ENCODE measurements at places on chromosomes 7 and 10.

DNA sequence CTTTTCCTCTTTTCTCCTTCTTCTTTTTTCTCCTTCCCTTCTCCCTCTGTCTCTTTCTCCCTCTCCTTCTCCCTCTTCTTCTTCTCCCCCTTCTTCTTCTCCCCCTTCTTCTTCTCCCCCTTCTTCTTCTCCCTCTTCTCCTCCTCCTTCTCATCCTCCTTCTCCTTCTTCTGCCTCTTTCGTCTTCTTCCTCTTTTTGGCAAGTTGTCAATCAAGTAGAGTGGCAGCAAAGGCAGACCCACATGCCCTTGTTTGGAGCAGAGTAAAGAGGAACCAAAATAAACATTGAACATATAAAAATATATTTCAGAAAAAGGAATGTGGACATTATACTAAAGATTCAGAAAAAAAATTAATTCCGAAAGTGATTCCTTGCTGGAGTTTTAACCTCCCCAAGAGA, 59.6 kb upstream of the ZNF33B start:
- DNase-seq: no peak

DNA sequence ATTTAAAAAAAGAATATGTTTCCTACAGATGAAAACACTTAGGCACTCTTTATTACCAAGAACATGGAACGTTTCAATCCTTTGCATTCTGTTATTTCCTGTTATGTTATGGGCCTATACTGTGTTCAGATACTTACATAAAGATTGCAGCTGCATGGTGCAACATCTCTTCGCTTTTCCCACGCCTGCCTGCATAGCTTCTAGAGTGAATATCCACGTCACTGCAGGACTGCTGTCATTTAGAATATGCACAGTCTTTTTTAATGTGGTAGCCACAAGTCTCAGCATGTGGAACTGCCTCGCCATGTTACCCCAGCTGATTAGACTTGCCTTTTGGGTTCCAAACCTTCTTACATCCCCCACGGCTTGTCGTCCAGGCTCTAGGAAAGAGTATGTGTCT, 69.6 kb upstream of the GATA3 start:
- DNase-seq: no peak

GRCh38 chr7:129824291-129825208, 128.2 kb downstream of the UBE2H start:
- DNase-seq: no peak

- DNase-seq: no peak
Measured at GRCh38 chr10:108911814-108912541, 1011.3 kb downstream of the XPNPEP1 start.

- DNase-seq: no peak
Measured at GRCh38 chr10:36183726-36184125, 541.6 kb upstream of the FZD8 start.

GRCh38 chr10:60757420-60757895, 20.8 kb upstream of the CDK1 start:
- no peak for DNase-seq

GRCh38 chr7:116552602-116553001, 27.8 kb downstream of the CAV1 start:
- DNase-seq: no peak

- DNase-seq: no peak
Measured at GRCh38 chr10:14570800-14571199, 203.9 kb downstream of the FAM107B start.

- no peak for DNase-seq
Measured at GRCh38 chr7:157320608-157320980, 16.2 kb upstream of the DNAJB6 start.

DNA sequence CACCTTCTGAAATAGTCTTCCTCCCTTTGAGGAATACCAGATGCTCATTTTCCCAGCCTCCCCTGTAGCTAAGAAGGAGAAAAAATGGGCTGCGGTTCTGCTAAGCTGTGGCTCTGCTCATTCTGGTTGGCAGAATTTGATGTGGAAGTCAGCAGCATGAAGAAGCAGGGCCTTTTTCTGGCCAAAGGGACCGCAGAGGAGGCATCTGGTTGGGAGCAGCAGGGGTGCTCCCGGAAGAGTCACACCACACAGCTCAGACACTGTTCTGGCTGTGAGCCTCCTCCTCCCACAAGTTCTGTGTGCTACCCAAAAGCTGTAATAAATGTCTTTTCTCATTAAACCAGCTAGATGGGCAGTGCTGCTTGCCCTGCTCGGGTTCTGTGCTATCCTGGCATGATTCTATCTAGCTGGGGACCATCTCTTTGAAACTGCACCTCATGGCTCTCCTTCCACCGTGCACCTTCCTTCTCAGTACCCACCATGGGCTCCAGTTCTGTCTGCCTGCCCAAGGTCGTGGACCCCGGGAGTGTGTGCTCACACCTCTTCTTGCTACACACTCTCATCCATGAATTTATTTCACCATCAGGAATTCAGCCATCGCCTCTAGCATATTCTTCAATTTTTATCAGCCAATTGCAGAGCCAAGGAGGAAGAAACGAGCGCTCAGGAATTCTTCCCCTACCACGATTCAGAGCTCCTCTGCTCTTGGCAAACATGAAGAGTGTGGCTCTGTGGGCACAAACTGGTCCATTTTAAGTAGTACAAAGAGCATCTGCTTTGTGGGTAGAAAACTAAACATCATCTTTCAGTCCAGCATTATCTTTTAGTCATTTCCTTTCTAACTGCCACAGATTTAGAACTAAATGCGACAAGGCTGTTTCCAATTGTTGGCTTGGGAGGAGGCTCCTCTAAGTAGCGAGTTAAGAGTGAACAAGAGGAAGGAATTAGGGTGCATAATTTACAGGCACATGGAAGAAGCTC, 76.9 kb downstream of the FAM171A1 start:
- no peak for DNase-seq

- no peak for DNase-seq
Measured at GRCh38 chr7:115013886-115014285, 92.0 kb downstream of the MDFIC start.

DNA sequence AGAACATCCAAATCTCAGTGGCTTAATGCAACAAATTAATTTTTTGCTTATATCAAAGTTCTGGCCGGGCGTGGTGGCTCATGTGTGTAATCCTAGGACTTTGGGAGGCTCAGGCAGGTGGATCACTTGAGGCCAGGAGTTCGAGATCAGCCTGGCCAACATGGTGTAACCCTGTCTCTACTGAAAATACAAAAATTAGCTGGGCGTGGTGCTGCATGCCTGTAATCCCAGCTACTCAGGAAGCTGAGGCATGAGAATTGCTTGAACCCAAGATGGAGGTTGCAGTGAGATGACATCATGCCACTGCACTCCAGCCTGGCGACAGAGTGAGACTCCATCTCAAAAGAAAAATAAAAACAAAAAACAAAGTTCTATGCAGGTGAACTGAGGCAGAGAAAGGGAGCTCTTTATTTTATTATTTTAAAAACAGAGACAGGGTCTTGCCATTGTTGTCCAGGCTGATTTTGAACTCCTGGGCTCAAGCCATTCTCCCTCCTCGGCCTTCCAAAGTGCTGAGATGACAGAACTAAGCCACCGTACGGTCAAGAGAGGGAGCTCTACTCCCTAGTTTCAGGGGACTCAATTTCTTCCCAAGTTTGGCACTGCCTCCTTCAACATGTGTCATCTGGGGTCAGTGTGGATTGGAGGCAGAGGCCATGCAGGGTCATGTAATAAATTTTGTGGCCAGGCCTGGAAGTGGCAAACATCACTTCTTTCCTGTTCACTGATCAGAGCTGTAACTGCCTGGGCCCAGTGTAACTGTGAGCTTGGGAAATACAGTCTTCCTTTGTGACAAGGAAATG, 2.4 kb downstream of the ADCK2 start:
- no peak for DNase-seq

DNA sequence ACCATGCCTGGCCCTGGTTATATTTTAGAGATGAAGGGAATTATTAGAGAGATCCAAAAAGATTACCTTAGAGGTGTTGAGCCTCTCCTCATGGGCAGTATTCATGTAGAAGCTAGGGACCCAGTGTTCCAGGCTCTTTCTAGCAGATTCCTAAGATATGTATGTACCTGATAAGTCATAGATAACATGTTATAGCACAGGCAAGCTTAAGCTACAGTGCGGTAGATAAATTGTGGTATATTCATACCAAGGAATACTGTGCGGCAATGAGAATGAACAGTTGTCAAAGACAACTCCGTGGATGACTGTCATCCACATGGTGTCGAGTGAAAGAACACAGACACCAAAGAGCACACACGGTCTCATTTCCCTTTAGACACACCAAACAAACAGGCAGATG, 53.1 kb downstream of the TACR2 start:
- no peak for DNase-seq

DNA sequence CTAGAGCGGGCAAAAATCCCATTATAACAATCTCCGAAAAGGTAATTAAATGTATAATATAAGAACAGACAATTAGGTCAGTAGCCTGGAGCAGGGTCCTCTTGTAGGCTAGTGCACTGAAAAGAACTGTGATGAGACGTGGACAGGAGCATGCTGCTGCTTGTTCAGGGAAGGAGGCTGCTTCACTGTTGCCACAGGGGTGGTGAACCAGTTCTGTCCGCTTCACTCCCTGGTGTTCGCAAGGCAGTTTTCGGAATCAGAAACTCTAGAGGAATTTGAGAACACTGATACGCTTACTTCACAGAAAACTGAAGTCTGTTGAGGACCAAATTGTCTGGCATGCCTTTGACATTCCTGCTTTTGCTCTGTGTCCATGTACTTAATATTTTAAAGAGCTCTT, 17.4 kb downstream of the ZNRF2 start:
- no peak for DNase-seq

- no peak for DNase-seq
Measured at GRCh38 chr7:141976524-141977245, 3.1 kb upstream of the TAS2R38 start.

DNA sequence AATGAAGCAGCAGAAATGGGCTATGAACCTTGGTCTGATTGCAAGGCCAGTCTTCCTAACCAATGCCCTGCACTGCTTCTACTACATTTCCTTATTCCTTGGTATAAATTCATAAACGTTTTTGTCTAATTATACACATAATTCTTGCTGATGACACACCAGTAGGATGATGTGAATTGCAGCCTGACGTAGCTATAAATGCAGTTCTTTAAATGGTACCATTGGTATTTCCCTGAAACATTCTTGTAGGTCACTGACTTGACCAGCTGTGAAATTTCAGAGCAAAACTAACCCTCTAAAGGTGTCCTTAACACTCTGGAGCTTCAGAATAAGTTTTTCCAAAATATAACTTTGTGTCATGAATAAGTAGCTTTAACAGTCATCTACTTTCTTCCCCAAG, 50.8 kb downstream of the IFIT5 start:
- DNase-seq: no peak

GRCh38 chr10:132975831-132976682, 33.7 kb upstream of the CFAP46 start:
- DNase-seq: no peak

DNA sequence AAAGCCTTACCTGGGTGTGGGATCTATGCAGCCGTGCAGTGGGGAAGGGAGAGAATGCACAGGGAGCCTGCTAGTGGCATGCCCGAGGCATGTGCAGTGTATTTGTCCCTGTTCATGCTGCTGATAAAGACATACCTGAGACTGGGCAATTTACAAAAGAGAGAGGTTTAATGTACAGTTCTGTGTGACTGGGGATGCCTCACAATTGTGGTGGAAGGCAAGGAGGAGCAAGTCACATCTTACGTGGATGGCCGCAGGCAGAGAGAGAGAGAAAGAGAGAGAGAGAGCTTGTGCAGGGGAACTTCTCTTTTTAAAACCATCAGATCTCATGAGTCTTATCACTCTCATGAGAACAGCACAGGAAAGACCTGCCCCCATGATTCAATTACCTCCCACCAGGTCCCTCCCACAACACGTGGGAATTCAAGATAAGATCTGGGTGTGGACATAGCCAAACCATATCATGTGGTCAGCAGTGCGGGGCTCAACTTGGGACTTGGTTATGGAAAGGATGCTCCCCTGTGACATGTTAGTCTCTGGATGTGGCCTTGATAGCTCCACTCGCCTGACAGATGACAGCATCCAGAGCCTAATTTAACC, 128.9 kb downstream of the DOCK1 start:
- no peak for DNase-seq

- DNase-seq: no peak
Measured at GRCh38 chr10:24457661-24458318, 248.9 kb downstream of the KIAA1217 start.

DNA sequence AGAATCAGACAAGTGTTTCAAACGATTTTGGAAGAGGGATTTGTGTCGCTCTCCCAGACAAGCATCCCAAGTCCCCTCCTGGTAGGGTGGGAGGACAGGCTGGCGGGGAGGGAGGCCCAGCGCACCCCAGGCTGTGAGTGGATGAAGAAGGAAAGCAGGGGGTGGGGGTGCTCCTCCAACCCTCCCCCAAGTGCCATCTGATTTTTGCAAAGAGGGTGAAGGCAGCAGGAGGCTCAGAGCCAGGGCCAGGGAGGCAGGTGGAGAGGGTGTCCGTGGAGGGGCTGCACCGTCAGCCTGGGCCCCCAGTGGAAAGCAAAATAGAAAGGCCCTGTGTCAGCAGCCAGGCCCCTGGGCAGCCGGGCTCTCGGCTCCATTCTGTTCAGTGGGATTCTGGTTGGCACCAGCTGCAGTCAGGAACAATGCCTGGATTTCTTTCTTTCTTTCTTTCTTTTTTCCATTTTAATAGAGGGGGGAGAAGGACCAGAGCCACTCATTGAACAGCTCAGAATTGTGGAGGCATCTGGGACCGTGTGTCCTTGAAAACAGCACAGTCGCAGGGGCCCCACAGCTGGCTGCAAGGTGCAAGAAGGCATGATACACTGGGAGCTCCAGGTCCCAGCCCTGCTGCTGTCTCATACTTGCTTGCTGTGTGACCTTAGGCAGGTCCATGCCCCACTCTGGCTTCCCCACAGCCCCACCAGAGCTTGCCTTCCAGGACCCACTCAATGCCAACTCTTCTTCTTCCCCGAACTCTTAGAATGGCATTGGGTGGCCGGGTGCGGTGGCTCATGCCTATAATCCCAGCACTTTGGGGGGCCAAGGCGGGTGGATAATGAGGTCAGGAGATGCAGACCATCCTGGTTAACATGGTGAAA, 7.1 kb upstream of the ZMIZ1 start:
- DNase-seq: no peak

- DNase-seq: no peak
Measured at GRCh38 chr10:116109881-116110280, 163.1 kb downstream of the GFRA1 start.

- DNase-seq: no peak
Measured at GRCh38 chr10:51588984-51589383, 110.4 kb downstream of the CSTF2T start.

- no peak for DNase-seq
Measured at GRCh38 chr7:117445206-117445605, 17.9 kb upstream of the ASZ1 start.

DNA sequence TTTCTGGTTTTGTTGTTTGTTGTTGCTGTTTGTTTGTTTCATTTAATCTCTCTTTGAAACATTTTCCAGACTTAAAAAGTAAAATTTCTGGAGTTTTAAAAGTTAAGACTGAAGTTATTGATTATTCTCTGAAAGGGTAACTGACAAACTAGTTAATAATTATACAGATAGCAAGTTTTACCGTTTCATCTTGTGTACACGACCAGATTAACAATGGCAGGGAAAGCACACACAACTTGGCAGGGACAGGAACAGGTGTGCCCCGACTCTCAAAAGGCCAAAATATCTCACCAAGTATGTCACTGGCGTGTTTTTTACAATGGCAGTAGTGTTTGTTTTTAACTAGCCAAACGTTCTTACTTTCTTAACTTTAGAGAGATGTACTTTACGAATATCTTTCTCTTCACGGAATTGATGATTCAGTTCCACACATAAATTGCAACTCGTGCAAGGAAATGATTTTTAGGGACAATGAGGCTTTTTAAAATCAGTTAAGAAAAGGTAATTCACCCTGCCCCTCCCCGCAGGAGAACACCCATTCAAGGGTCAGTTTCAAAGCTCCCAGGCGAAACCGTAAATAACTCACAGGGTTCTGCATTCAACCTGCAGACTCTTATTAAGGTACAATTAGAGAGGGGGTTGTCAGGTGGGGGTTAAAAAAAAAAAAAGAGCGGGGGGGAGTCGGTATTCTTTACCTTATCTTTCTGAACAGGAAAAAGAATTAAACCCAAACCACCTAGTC, 3.5 kb downstream of the CTBP2 start:
- DNase-seq: no peak
